ENCODE measurements at places on chromosomes 6 and 20.

DNA sequence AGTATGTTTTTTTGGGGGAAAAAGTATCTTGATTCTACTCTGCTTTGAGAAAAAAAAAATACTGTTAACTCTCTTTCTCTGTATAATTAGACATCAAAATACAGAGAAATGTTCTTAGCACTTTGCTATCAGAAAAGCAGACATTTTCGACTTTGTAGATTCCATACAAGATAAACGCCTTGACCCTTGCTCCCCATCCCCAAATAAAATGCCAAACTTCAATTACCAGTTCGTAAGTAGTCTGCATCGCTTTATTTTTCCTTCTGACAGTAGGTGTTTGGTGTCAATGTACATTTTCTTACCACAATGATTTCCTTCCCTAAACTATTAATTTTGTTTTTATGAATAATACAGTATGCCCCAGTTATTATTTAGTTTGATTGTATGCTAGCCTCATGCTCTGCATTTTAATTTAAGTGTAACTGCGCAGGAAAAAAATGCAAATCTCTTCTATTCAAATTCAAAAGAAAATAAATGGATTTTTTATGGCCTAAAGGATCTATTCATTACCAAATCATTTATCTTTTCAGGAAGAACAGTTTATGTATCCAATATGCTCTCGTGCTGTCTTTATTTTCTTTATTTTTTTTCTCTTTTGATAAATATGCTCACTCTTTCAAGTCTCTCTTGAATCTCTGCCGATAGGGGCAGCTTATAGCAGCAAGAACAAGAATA is 84.8 kb upstream of the ZNF217 start:
- DNase-seq: no peak

DNA sequence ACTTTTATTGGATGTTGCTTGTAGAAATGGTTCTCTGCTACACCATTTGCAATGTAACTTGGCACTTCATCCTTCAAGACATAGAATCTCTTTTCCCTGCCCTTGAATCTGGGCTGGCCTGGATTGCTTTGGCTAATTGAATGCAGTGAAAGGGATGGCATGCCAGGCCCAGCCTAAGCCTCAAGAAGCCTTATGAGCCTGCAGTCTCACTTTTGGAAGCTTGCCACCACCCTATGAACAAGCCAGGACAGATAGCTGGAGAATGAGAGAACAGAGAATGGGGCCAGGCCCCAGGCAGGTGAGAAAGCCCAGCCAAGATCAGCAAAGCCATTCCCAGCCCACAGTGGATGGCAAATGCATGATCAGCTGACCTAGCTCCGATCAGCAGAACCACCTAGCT is 350.7 kb upstream of the RNF24 start:
- no peak for DNase-seq

DNA sequence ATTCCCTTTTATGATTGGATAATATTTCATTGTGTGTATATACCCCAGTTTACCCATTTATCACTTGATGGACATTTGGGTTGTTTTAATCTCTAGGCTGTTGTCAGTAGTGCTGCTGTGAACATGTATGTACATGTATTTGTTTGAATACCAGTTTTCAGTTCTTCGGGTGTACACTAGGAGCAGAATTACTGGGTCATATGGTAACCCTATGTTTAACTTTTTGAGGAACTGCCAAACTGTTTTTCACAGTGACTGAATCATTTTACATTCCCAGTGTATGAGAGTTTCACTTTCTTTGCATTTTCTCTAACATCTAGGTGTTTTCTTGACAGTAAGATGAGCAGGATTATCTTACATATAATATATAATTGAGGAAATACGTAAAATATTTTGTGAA is 44.7 kb upstream of the ADIG start:
- DNase-seq: no peak

DNA sequence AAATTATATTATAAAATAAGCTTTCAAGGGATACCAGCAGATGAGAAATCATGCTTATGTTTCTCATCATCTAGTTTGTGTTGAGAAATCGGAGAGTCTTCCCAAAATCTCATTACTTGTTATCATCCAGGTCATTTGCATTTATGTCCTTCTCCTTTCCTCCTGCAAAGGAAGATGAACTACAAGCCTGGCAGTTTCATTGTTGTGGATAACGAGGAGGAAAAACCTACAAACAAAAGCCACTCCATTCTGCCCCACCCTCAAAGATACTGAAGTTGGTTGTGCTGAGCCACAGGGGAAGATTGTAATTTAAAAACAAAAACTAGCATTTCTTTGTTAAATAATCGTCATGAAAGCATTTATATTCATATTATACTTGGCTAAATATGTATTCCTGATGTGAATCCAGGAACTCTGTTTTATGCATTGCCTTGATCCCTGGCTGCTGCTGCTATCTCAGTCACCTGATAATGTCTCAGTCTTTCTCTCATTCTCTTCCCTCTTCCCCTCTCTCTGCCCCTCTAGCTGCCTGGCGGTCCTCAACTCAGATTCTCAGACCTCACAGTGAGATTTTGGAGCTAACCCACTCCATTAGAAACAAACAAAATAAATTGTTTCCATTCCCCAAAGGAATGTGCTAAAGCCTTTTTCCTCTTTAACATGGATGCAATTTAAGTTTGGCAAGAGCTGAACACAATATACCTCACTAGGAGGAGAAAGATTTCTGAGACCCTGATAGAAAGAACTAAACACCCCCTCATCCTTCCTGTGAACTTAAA is 185.3 kb downstream of the ADAT2 start:
- no peak for DNase-seq

- no peak for DNase-seq
These were observed 112.5 kb downstream of the WDR27 start for GRCh38 chr6:169589293-169589692.

- no peak for DNase-seq
These were observed 148.0 kb downstream of the EPM2A start for GRCh38 chr6:145587334-145587733.

DNA sequence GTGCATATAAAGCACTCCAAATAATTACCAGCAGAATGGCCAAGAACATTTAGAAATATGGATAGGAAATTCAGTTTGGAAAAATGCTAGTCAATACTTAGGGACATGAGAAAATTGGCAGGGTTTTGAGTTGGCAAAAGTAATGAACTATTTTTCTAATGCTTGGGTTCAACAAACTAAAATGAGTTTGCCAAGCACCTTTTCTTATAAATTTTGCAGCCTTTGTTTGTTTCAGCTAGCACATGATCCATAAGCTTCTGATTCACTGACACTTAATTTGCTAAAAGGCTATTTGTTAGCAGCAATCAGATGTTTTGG is 324.8 kb downstream of the QKI start:
- no peak for DNase-seq

DNA sequence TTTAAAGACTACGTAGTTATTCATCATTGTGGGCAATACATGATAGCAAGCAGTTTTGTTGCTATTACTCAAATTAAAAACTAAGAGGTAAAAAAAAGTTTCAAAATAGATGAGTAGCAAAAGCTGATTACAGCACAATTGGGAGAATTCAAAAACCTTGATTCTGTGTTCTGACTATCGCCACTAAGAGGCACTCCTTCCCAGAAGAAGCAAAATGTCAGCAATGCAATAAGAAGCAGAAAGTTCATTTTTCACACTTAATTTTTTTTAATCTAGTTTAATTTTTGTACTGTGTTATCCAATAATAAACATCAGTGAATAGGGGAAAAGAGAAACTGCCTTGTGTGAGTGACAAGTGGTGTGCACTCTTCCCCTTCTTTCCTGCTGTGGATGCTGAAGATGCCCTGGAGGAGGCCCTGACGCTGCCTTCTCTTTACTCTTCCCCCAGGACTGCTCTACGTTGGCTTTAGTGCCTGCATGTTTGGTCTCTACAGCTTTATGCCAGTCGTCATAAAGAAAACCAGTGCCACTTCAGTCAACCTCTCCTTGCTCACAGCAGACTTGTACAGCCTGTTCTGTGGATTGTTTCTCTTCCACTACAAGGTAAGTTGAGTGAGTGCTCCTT is 263.2 kb upstream of the PLN start:
- peak; percentile 10 for DNase-seq

DNA sequence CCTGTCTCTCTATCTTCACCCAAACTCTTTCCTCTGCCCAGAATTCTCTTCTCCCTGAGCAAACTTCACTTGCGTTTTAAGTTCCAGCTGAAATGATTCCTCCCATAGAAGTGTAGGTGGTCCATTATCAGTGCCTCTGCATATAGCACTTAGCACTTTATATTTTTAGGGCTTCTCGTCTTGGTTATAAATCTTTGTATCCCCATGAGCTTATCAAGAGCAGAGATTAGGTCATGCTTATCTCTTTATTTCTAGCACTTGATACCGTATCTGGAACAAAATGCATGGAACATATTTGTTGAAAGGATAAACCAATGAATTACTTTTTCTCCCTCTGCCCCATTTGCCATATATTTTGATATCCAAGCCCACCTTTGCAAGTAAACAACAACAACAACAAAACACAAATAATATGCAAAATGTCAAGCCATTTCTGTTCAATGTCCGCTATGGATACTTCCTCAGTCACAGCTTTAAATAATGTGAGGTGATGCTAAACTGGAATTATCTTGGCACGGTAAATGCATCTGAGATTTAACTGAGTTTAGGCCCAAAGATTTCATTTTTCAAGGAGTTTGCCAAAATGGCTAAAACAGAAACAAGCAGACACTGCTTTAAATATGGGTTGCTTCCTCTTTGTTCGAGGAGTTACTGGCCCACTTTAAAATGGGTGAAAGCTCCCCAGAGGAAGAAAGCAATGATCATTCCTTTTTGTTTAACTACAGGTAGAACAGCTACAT is 106.2 kb upstream of the STMND1 start:
- no peak for DNase-seq

DNA sequence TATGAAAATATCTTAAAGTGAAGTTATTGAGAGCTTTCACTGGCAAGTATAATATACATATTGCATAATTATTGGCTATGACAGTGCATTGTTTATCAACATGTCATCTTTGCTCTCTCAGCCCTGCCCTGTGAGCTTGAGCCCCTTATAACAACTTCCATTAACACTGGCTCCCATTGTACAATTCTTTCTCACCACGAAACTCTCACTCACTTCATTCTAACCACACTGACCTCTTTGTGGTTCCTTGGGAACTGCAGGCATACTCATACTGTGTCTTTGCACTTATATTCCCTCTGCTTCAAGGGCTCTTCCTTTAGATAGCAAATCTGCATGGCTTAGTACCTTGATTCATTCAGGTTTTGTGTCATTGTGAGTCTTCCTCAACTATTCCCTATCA is 411.8 kb downstream of the CDKAL1 start:
- no peak for DNase-seq

GRCh38 chr6:15874821-15875220 is 212.0 kb upstream of the DTNBP1 start:
- DNase-seq: no peak

DNA sequence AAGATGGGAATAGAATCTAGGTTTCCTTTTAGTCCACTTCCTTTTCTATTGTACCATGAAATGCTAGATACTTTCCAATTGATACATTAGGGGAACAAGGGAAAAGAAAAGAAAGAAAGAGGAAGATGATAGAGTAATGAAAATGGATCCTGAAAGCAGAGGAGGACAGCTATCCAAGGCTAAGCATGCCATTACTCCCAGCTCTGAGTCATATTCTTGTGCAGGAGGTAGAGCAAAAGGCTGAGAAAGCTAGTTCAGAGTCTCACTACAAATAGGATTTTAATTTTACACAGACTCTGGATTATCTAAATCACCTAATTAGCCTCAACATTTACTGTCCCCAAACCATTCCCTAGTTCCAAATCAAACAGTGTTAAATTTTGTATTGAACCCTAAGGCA is 23.6 kb downstream of the RWDD2A start:
- no peak for DNase-seq

DNA sequence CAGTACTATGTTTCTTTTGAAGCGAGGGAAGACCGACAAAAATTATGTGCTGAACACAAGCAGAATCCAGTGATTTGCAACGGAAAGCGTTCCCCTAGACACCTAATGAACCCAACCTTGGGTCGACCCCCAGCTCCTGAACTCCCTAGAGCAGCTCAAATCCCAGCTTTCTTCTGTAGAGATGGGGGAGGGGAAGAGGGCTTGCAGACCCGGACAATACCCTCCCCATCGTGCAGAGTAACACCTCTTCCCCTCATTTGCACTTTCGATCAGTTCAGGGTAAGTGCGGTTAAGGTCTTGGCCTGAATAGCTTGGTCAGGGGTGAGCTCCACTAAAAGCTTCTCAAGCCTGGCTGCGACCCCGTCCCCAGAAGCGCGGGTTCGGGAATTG is 404 bp downstream of the CEP162 start:
- DNase-seq: no peak

DNA sequence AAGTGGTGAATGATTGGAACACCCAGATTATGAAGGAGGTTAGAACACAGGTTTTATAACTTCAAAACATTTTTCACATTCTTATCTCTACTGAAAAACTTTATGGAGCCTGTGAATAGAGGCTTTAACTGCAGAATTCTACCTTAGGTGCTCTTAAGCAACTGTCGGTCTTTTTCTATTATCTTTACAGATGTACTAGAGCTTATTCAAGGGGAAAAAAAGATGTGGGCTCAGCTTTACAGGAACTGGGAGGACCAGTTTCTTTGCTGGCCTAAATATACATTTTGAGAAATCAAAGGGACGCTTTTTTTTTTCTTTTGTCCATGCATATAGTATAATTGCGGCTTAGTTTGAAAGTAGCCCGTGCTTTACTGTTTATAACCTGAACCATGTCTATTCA is 58.9 kb downstream of the UST start:
- no peak for DNase-seq

GRCh38 chr20:51029963-51030920 is 7.3 kb upstream of the KCNG1 start:
- no peak for DNase-seq

DNA sequence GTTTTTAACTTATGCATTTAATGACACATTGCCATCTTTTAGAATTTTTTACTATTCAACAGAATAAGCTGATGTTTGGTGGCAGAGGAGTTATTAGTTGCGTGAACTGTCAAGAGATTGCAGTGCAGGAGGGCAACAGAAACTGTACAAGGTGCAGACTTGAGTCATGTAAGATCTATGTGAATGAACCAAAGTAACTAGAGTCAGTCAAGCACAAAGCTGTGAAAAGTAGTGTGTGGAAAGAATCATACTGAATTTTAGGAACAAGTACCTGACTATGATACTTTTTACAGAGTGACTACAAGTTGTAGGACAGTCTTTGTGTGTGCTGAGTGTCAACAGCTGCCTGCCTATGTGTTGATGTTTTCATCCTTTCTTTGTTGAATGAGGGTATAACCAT is 2.7 kb upstream of the C6orf163 start:
- DNase-seq: no peak

- DNase-seq: no peak
These were observed 38.6 kb upstream of the HSF2 start for GRCh38 chr6:122360809-122361208.

DNA sequence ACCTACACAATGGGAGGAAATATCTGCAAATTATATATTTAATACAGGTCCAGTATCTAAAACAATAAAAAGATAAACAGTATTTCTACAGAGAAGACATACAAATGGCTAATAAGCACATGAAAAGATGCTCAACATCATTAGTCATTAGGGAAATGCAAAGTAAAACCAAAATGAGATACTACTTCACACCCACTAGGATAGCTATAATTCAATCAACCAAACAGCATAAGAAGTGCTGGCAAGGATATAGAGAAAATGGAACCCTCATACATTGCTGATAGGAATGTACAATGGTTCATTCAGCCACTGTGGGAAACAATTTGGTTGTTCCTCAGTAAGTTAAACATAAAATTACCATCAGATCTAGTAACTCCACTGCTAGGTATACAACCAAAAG is 48.7 kb downstream of the NUDT3 start:
- DNase-seq: no peak

GRCh38 chr6:90434094-90434493 is 137.5 kb upstream of the BACH2 start:
- DNase-seq: no peak

All from cerebellar cortex (tissue), 1 donor.